ENCODE measurements at places on chromosomes 12 and 14.

- no peak for DNase-seq
Observed at GRCh38 chr12:82972624-82973023, 285.9 kb downstream of the TMTC2 start.

GRCh38 chr14:63951021-63951420 is 98.2 kb downstream of the SYNE2 start:
- DNase-seq: no peak

- DNase-seq: no peak
Observed at GRCh38 chr12:43286986-43287385, 265.0 kb downstream of the ADAMTS20 start.

DNA sequence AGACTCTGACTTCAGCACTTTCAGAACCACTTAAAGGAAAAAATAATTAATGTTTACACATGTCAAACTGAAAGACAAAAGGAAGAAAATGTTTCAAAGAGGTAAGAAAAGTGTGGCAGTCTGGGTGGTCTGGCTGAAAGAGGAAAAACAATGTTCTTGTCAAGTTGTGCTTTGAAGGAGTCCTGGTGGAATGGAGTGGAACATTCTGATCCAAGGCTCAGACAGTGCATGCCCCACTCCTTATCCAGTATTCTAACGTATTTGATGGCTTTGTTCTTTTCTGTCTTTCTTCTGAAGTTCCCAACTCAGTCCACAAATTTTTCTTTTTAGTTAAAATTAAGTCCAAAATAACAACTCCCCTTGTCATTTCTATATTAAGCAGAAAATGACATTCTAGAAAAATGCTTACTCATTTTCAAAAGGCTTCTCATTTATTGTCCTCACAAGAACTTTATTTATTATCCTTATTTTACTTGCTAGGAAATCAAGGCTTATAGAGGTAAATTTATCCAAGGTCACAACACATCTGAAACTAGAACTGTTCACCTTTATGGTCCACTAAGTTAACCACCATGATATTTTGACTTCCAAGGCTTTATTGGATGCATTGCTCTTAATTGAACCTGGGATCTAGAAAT is 121.7 kb upstream of the NAP1L1 start:
- no peak for DNase-seq

DNA sequence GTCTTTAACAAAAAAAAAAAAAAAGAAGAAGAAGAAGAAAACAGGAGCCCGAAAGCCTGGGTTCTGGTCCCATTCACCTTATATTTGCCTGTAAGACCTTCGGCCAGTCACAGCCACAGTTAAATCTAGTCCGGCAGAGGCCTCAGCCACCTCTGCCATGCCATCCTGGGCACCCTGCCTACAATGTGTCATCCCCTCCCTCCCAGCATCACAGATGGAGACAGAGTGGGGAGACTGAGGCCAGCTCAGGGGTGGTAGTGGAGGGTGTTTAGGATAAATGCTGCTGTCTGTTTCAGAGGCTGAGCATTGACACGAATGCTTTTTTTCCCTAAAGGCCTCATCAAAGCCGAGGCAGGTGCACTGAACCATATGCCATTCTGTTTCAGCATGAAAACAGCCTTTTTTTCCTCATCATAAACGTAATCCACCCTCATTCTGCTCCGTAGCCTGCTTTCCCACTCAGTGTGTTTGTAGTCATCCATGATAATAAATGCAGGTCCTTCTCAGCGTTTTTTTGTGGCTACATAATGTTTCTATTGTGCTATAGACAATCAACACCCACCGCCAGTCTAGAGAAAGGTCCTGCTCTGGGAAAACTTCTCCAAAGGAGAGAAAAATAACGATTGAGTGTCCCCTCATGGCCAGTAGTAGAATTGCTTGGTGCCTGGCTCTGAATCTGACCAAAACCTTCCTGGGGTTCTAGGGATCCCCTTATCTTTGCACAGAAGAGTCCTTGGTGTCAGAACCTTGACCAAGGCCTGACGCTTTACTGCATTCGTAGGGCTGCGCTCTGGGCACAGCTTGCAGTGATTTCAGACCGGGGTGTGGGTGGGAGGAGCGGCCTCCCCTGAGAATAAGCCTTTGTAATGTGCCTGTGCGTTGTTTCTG is 41.1 kb upstream of the TSPAN9 start:
- DNase-seq: no peak

GRCh38 chr14:62453226-62453625 is 592.0 kb downstream of the KCNH5 start:
- DNase-seq: no peak

DNA sequence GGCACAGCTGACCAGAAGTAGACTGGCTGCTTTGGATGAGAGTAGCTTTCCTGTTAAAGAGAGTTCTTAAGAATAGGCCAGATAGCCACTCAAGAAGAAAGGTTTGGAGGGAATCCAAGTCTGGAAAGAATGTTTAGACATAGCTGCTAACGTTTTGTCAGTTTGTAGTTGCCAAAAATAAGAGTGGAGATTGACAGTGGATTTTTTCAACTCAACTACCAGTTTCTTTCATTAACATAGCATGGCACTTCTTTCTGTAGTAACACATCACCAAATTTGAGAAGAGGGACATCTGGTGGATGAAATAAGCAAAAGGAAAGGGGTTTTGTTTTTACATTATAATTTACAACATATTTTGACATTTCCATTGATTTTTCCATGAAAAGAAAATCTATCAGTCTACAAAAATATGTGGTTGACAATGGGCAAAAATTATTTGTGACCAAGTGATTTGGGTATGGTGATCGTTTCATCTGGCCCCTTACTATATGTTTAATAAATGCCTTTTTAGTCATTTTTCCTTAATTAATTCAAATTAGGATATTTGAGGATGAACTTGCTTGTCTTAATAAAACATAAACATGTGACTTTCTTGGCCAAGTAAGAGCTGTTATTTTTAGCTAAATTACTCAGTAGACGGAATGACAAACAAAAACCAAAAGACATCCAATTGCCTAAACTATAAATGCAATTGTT is 71.1 kb downstream of the PTPRR start:
- no peak for DNase-seq

DNA sequence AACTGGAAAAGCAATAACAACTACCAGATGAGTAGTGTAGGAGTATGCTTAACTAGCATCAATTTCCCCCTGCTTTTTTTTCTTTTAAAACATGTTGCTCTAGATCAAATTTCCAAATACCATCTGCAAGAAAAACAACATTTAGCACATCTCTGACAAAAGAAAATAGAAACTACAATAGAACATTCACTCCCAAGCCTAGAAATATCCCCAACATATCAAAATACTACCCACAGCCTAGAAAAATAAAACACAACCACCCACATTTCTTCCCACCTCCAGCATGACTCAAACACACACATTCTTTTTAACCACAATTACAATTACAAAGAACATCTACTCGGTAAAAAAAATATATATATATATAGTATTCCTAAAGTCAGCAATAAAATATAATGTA is 120.0 kb downstream of the PPFIA2 start:
- no peak for DNase-seq

DNA sequence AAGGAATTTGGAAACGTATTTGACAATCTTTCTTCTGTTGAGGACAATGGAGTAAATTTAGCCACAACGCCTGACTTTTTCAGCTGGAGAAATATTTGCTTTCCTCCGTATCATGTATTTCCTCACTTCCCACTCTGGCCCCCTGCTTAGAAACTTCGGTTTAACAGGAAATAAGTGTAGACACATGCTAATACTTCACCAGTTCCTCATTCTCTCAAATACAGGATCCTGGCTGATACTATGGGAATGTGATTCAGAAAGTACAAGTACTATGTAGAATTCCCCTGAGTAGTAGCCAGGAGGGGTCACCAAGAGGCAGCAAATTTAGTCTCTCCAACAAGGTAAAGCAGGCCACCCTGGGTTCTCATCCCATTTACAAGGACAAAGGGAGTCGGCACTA is 58.0 kb downstream of the FAR2 start:
- peak; percentile 86 for DNase-seq

GRCh38 chr12:508145-508544 is 48.4 kb downstream of the B4GALNT3 start:
- no peak for DNase-seq

DNA sequence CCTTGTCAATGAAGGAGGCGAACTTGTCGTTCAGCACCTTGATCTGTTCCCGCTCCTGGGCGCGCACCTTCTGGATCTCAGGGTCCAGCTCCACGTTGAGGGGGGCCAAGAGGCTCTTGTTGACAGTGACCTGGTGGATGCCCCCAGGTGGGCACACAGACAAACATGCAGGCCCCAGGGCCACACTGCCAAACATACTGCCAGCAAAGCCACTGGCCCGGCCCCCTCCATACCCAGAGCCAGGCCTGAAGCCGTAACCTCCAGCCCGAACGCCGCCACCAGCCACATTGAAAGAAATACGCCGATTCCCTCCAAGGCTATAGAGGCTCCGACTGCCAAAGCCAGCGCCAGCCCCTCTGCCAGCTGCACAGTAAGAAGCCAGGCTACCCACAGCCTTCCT is 337 bp downstream of the KRT74 start:
- DNase-seq: no peak

GRCh38 chr12:123712780-123713319 is 697 bp downstream of the ATP6V0A2 start:
- DNase-seq: no peak

- DNase-seq: no peak
Observed at GRCh38 chr12:95240556-95240955, 22.9 kb downstream of the VEZT start.

DNA sequence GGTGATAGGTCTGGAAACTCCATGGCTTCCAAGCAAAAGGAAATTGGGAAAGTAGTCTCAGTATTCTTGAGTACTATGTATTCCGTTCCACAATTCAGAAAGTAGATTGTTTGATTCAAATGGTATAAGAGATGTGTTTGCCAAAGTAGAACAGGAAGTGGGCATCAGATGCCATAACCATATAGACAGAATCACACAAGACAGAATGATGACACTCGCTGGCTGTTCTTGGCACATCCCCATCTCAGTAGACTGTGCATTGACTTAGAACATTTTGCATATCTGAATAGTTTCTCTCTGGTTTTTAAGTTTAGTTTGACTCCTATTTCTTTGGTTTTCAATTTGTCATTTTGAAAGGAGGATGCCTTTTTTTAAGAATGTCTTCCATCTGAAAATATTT is 221.1 kb upstream of the RGS6 start:
- DNase-seq: no peak

- no peak for DNase-seq
Observed at GRCh38 chr12:67892259-67893021, 96.8 kb upstream of the IFNG-AS1 start.

DNA sequence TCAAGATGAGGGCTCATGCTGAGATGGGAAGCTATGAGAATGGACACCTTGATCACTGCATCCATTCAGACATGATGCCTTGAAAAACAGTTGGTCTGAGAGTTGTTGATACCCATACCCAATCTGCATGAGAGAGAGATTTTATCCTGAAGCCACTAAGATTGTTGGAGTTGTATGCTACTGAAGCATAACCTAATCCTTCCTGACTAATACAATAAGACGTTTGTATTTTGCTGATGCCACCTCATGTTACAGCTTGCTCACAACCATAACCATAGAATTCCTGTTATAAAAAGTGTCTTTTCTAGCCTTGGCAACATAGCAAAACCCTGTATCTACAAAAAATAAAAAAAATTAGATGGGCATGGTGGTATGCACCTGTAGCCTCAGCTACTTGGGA is 12.7 kb upstream of the SERPINA1 start:
- DNase-seq: no peak

DNA sequence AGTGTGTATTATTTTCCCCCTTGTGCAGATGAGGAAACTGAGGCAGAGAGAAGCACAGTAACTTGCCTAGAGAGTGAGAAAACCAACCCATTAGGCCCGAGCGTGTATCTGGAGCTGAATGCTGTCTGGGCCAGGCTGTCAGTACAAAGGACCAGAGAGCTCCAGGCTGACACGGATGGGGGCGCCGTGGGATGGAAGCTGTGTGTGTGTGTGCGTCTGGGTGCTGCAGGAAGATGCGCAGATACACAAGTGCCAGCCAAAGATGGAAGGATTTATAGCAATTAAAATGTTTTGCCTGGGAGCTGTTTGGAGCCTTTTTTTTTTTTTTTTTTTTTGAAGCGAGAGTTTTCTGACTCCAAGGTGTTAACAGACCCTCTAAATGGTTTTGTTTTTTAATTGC is 53.7 kb upstream of the GPATCH2L start:
- no peak for DNase-seq

DNA sequence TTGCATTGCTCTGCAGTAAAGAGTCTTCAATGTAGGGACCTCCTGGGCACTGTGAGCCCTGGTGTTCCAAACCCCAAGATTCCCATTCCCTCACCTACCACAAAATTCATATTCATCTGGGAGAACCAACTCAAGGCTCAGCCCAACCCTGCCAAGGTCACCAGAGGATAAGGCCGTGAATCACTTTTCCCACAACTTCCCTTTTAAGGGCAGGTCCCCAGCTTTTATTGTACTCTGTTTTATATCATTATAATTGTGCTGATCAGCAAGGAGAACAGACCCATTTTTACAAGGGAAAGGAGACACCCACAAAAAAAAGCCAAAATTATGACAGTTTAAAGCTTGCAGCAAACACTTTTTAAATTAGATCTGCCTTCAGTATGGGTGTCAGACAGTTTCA is 363.0 kb upstream of the FKBP4 start:
- DNase-seq: no peak

DNA sequence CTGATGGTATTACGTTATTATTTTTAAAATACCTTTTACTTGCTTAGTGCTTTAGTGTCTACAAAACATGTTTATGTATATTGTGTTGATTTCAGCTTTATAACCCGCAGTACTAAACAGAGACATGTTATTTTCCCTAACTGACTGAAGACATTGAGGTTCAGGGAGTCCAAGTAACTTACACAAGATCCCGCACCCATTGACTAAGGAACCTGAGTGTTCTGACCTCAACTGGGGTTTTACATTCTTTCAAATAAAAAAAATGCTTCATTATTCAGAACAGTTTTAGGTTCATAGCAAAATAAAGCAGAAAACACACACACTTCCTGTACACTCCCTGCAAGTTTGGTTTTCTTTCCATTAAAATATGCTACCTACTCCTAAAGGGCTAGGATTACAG is 60.4 kb upstream of the METAP2 start:
- no peak for DNase-seq

DNA sequence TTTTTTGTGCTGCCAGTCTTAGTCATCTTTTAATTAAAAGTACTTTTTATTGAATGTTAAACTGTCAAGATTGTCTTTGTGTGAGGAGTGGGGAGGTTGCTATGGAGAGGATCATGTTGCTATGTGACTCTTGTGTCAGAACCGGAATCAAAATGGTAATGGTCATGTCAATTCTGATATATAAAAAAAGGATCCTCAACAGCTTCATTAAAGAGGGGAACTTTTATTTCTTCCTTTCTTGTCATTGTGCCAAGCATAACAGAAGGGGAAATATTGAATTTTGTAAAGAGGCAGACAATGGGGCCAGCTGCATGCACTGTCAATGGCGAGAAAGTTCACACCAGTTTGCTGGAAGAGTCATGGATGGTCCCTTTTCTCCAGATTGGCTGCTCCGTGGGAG is 564.8 kb downstream of the VRK1 start:
- no peak for DNase-seq

DNA sequence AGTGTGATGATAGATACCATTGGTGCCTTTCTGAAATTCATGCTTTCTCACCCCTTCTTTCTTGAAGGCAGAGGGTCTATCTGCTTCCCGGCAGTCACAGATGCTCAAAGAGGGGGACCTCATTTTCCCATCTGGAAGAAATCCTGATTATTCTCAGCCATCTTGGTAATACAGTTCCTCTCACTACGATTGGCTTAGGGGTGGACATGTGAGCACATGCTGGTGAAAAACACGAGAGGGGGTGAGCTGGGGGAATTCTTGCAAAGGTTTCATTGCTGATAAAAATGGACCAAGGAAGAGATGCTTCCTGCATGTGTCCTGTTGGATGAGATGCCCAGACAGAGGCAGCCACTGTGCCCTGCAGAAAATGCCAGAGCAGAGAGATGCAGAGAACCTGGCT is 13.8 kb upstream of the SCARB1 start:
- DNase-seq: no peak

- DNase-seq: no peak
Observed at GRCh38 chr12:77382096-77382742, 316.9 kb upstream of the E2F7 start.
